Fibroblast of skin of back (primary cell): ENCODE measurements at places on chromosomes 2 and 18.

GRCh38 chr2:7031547-7032245 is 114.5 kb downstream of the RNF144A start:
- DNase-seq, result no peak

DNA sequence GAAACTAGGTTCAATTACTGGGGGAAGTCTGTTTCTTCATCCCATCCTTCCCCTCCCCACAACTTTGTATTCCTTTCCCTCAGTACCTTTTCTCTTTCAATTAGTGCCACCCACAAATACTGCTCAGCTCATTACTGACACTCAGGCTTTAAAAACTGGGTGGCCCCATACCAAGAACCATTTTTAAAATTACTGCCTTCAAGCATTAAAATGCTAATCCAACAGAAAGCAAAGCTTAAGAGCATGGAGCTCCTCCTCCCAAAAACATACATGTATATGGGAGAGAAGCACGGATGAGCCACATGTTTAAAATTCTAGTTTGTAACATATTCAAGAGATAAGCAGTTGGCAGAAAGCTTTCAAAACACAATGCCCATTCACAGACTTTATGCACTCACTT is 44.0 kb downstream of the IRS1 start:
- no peak for DNase-seq

DNA sequence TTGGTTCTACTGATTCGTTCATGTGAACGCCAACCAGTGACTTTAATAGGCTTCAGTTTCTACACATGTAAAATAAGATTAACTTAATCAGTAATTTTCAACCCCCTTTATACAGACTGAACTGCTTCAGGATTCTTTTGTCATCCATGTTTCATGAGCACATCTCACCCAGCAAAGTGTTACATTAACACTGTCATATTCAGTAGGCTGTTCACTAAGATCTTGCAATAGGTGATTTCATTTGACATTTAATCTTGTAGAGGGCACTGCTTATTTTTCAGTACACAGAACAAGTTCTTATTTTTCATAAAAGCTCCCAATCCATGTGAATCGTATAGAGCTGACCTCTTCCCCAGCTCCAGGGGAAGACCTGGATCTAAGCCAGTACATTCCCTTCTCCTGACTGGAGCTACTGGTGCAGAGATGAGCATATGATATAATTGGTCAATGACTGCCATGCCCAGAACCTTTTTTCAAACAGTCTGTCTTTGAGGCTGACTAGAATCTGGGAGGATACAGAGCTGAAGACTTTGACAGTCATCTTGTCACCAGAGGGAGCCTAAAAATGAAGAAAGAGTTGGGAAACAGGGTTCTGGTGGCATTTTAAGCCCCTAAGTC is 72.2 kb upstream of the CHRNA1 start:
- peak; percentile 97 for DNase-seq

DNA sequence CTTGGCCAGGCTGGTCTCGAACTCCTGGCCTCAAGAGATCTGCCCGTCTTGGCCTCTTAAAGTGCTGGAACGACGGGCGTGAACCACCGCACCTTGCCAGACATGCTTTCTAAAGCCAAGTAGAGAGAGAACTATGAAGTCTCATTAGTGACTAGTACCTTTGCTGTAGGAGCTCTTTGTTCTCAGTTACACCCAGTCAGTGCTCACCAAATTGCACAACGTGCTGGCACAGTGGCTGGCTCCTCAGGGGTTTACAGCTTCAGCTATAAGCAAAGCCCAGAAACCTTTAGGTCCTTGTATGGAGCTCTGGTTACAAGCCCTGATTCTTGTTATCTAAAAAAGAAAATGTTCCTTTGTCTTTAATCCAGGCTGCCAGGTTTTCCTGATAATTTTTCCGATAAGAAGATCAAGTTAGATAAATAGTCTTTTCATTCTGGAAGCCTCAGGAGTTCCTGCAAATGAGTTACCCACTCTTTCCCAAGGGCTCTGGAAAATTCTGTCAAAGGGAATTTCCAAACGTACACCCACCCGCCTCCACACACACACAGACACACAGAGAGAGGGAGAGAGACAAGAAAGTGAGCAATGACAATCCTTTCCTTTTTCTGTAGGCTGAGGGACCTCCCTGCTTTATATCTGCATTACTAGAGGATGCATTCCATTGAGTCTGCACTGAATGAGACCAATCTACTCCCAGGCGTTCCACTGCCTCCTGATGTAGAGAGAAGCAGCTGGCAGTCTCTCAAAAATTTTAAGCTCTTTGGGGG is 100.2 kb upstream of the CSRNP3 start:
- no peak for DNase-seq

DNA sequence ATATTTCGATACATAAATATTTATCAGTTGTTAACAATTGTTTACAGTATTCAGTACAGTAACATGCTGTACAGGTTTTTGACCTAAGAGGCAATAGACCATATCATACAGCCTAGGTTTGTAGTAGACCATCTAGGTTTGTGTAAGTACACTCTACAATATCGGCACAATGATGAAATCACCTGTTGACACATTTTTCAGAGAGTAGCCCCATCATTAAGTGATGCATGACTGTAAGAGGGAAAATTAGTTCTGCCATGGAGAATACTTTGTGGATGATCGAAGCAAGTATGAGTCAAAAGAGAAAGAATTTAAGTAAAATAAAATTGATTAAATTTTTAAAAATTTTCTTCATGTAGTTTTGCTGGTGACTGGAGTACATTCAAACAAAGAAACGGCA is 32.6 kb downstream of the VIT start:
- DNase-seq, result no peak
